ENCODE measurements at places on chromosomes 16 and 17. TPM values are rescaled to one million over a fixed set of nuclear protein-coding genes. Genes with fewer than 3 reads are reported as not detected.

MMP2 gene
- 15.0 TPM for total RNA-seq

KRT9 gene
- not detected for total RNA-seq

SULT1A4 gene
- 2.1 TPM for total RNA-seq

SYNRG gene
- 47.7 TPM for total RNA-seq

TRIM25 gene
- total RNA-seq: 5.1 TPM

ZSCAN10 gene
- not detected for total RNA-seq

HBA1 gene
- total RNA-seq: 1,158 TPM

CCDC154 gene
- 0.23 TPM for total RNA-seq

DPEP1 gene
- 4.6 TPM for total RNA-seq

GINS3 gene
- total RNA-seq: 3.9 TPM

HOXB8 gene
- total RNA-seq: not detected

ENO3 gene
- 1.8 TPM for total RNA-seq

CCL11 gene
- total RNA-seq: not detected

DPEP3 gene
- 0.23 TPM for total RNA-seq

OR4D1 gene
- total RNA-seq: under 0.01 TPM

TEFM gene
- total RNA-seq: 21.5 TPM

KRT14 gene
- not detected for total RNA-seq

PIRT gene
- 5.3 TPM for total RNA-seq

G6PC1 gene
- under 0.01 TPM for total RNA-seq

OR3A3 gene
- not detected for total RNA-seq

PSMD12 gene
- total RNA-seq: 71.3 TPM

GCGR gene
- total RNA-seq: not detected

TNK1 gene
- total RNA-seq: 1.4 TPM

ZNF18 gene
- total RNA-seq: 15.7 TPM

NPW gene
- not detected for total RNA-seq

UNC13D gene
- 2.5 TPM for total RNA-seq

GSE1 gene
- total RNA-seq: 26.5 TPM

NUDT21 gene
- total RNA-seq: 225 TPM

CD300H gene
- not detected for total RNA-seq

TMEM88 gene
- total RNA-seq: 2.3 TPM

NTN1 gene
- 24.2 TPM for total RNA-seq

ELMO3 gene
- total RNA-seq: 0.69 TPM

NPIPB13 gene
- total RNA-seq: 2.5 TPM

CTRB2 gene
- total RNA-seq: not detected

KRTAP2-2 gene
- not detected for total RNA-seq

IL32 gene
- 1.6 TPM for total RNA-seq

SDF2 gene
- total RNA-seq: 36.9 TPM

MYOCD gene
- 0.46 TPM for total RNA-seq

KRT39 gene
- not detected for total RNA-seq

TBC1D3C gene
- total RNA-seq: 1.4 TPM

KRTAP9-1 gene
- total RNA-seq: not detected

HOXB7 gene
- total RNA-seq: not detected

ADORA2B gene
- total RNA-seq: 4.4 TPM

SMYD4 gene
- 13.1 TPM for total RNA-seq

TBC1D3K gene
- total RNA-seq: not detected

PHOSPHO1 gene
- total RNA-seq: 2.5 TPM

CDH11 gene
- 215 TPM for total RNA-seq
